GM12878 (cell line): ENCODE measurements at places on chromosomes 1 and 21.

DNA sequence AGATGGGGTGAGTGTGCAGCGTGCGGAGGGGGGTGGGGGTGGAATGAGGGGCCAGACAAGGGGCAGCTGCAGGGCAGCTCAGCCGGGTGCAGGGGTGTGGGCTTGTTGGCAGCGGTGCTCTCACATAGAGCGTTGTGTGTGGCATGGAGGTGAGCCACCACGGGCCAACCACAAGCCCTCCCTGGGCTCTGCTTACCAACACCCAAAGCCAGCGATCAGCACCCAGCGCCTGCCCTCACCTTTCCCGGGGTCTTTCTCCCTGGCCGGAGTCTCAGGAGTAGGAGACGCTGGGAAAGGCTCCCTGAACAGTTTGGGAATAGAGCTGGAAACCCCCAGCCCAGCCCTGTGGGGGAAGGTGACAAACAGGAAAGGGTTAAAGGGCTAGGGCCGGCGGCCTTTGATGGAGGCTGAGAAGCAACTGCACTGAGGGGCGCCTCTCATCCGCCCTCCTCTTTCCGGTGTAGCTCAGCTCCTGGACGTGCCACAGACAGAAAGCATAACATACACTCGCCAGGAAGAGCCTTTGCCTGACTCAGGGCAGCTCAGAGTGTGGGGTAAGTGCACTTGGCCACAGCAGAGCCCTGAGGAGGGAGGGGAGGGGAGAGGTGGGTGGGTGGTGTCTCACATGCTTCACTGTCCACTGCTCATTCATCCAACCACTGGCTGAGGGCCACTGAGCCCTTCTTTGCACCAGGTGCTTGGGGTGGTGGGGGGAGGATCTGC lies 577 bp downstream of the IKBKE start:
- DNase-seq, result peak; percentile 68

GRCh38 chr1:62196086-62196690 lies 1.5 kb downstream of the L1TD1 start:
- no peak for DNase-seq

DNA sequence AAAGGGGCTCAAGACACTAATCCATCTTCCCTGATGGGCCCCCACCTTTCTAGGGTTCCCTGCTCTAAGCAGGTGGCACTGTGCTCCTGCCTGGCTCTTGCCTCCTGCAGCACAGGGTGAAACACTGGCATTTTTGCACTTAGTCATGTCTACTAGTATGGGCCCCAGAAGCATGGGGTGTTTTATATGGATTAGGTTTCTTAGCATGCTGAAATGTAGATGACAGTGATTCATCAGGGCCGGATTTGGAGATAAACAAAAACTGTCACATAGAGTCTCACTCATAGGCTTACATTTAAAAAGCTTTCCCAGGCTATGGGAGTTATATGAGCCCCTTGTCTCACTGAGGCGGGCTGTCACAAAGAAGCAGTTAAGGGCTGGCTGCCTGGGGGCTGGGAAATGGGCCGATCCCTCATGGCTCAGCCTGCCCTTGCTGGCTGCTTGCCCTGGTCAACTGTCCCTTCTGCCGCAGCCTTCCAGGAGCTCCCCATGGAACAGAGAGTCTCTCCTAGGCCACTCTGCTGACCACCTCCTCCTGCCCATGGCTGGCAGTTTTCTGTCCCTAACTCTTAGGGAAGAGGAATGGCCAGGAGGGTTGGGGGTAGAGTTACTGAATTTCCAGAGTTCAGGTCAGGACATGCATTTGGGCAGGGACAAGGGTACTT lies 6.5 kb downstream of the GALNT2 start:
- DNase-seq, result no peak

GRCh38 chr1:33683913-33684312 lies 180.0 kb upstream of the HMGB4 start:
- DNase-seq, result no peak

- DNase-seq, result no peak
Measured at GRCh38 chr1:113905435-113905861, 322 bp downstream of the DCLRE1B start.
